Stimulated activated CD4-positive, alpha-beta T cell treated with anti-CD3 and anti-CD28 coated beads, Interleukin-4, amount 100 ng/mL, for 1 hour (primary cell): ENCODE measurements at places on chromosomes 2 and 18.

DNA sequence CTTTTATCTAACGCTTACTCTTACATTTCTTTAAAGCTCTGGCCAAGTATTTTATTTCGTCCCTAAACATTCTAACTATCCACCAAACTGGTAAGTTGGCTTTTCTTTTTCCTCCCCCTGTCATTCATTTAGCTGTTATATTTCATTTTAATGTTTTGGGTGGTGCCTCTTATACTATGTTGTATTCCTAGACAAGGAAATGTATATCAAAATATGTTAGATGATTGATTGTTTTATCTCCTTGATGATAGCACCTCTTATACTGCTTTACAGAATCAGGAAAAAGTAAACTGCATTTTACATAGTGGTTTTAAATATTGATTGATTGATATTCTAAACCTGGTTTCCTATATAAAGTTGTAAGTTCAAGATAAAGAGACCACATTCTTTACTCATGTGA, 23.9 kb downstream of the C18orf54 start:
- DNase-seq: no peak

DNA sequence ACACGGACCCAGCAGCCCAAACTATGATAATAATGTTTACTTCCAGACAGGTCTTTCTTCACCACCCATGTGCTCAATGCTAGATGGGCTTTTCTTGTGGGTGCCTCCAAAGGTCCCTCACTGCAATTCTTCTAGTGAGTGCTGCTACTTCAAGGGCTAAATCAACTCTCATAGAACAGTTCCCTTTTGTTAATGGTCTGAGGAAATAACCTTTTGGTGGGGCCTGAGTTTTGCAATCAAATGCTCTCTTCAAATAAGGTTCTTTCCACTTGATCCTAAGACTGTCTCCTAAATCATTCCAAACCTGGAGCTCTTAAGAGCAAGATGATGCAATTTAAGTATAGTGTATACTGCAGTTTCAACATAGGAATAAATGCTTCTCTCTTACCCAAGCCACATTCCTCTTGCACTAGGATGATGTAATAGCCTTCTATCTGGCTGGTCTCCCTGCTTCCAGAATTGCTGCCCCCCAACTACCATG, 6.0 kb downstream of the NEMP2 start:
- no peak for DNase-seq

- no peak for DNase-seq
Measured at GRCh38 chr2:38533757-38534545, 68.8 kb downstream of the HNRNPLL start.

DNA sequence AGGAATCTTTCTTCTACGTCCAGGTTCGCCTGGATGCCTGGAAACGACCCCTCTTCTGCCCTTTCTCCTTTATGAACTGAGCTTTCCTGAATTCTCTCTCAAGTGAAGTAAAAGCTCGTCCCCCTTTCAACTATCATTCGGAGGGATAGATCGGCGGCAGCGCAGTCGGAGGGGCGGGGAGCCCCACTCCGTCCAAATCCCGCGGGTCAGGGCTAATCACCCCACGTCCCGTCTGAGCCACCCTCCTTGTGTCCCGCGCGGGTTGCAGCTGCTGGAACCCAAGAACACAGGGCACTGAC, 367 bp downstream of the FBXO48 start:
- no peak for DNase-seq

GRCh38 chr2:85497944-85498630, 40.9 kb upstream of the MAT2A start:
- no peak for DNase-seq

DNA sequence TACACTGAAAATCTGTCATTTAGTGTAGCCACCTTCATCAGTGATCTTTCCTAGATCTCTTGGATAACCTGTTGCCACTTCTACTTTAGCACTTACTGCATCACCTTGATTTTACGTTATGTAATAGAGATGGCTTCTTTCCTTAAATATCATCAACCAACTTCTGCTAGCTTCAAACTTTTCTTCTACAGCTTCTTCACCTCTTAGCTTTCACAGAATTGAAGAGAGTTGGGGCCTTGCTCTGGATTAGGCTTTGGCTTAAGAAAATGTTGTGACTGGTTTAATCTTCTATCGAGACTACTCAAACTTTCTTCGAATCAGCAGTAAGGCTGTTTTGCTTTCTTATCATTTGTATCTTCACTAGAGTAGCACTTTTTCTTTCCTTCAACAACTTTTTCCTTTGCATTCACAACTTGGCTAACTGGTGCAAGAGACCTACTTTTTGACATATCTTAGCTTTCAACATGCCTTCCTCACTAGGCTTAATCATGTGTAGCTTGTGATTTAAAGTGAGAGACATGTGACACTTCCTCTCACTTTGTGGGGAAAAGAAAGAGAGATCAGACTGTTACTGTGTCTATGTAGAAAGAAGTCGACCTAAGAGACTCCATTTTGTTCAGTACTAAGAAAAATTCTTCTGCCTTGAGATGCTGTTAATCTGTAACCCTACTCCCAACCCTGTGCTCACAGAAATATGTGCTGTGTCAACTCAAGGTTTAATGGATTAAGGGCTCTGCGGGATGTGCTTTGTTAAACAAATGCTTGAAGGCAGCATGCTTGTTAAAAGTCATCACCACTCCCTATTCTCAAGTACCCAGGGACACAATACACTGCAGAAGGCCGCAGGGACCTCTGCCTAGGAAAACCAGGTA, 99.6 kb downstream of the ATL2 start:
- no peak for DNase-seq

DNA sequence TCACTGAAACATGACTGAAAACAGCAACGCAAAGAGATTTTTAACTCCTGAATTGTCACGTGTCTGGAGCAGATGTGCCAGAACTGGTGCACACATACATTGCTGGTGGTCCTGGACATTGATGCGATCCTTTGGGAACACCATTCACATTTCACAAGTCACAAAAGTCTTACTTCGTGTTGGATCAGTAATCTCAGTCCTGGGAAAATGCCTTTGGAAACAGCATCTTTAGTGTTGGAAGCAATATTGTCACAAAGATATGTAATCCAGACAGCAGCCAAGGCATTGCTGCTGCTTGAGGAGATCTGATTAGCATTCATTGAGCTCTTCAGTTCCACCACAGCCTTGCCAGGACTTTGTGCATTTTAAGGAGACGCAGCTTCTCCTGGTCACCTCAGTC, 126.2 kb upstream of the SH3BP4 start:
- DNase-seq: no peak
